ENCODE measurements at places on chromosomes 1 and 21.

GRCh38 chr21:43757601-43758000, 18.5 kb downstream of the CSTB start:
- no peak for DNase-seq

- no peak for DNase-seq
Measured at GRCh38 chr1:167110586-167110985, 16.7 kb downstream of the STYXL2 start.

- DNase-seq: no peak
Measured at GRCh38 chr1:64010316-64010715, 193.1 kb upstream of the UBE2U start.

- DNase-seq: no peak
Measured at GRCh38 chr1:235101558-235102258, 26.9 kb downstream of the TOMM20 start.

DNA sequence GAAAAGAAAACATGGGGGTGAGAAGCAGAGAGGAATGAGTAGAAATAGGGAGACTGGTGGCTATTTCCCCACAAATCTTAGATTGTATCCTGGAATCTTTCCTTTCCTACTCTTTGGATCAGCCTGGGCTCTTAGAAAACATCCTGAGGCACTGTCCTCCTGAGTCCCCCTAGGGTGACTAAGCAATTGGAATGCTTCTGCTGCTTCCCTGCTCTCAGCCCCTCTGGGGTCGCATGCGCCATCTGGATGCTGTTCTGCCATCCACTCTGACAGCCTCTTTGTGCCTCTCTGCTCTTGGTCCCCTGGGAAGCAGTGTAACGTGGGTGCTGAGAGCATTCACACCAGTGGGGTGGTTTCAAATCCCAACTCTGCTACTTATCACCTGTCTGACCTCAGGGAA, 443.0 kb downstream of the SIPA1L2 start:
- peak; percentile 60 for DNase-seq

- peak; percentile 77 for DNase-seq
Measured at GRCh38 chr1:26009796-26010447, 11.7 kb upstream of the EXTL1 start.

GRCh38 chr1:20158358-20159070, 19.4 kb downstream of the PLA2G2F start:
- no peak for DNase-seq

GRCh38 chr1:39174390-39175081, 30.0 kb upstream of the MACF1 start:
- DNase-seq: no peak

GRCh38 chr1:67532452-67533216, 102.4 kb upstream of the SERBP1 start:
- peak; percentile 88 for DNase-seq

DNA sequence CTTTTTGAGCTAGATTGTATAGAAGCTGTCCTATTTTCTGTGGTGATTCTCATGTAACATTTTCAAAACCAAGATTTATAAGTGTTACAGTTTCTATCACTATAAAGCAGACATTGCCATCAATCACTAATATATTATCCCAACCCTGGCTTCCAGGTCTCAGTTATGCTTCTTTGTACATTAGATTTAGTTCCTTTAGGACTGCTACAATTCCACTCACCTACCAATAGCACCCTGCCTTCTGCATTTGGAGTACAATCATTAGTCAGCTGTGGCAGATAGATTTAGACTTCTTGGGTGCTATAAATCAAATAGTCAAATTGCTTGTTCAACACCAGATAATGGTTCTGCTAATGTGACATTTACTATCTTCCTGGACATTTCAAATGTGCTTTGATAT, 281.6 kb downstream of the BRINP3 start:
- no peak for DNase-seq

- no peak for DNase-seq
Measured at GRCh38 chr1:78703806-78704205, 54.2 kb downstream of the IFI44 start.

DNA sequence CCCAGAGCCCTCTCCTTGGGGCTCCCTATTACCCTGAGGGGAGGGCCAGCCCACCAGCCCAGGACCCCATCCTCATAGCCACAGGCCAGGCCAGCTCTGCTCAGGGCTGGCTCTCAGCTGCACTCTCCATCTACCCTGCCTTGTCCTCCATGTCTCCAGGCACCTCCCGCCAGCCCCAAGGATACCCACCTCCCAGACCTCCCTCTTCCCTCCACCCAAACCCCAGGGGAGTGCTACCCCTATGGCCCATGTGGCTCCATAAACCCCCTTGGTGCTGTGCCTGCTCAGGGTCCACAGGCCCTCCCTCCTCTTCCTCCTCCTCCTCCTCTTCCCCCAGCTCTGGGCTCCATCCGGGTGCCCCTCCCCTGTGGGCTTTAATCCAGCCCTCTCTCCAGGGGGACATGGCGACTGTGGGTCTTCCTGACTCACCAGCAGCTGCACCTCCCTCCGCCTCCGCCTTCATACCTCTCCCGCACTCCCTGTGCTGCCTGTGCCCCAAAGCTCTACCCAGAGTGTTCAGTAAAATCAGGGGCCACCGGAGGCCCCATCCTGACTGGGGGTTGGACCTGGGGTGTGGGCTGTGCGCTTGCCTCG, 9.1 kb downstream of the YBEY start:
- peak; percentile 58 for DNase-seq

DNA sequence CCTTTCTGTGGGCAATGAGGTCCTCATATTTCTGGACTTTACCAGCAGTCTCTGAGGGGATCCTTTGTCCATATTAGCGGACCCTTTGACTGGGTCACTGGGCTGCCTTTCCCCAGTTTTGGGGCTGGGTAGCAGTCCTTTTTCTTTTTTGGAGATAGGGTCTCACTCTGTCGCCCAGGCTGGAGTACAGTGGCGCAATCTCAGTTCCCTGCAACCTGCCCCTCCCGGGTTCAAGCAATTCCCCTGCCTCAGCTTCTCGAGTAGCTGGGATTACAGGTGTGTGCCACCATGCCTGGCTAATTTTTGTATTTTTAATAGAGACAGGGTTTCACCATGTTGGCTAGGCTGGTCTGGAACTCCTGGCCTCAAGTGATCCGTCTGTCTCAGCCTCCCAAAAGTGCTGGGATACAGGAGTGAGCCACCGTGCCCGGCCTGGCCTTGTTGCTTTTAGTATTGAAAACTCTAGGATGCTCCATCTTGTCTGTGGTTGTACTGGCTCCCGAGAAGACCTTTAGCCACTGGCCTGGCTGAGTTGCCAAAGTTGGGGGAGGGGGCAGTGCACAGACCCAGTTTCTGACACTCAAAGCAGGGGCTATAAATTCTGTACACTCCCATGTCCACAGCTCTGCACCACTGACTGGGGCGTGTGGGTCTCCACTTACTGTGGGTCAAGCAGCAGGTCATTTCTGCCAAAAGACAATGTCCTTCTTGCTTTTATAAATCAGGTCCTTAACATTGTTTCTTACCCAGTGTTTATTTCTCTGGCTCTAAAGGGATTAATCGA, 33.1 kb downstream of the MAN1C1 start:
- DNase-seq: peak; percentile 32

DNA sequence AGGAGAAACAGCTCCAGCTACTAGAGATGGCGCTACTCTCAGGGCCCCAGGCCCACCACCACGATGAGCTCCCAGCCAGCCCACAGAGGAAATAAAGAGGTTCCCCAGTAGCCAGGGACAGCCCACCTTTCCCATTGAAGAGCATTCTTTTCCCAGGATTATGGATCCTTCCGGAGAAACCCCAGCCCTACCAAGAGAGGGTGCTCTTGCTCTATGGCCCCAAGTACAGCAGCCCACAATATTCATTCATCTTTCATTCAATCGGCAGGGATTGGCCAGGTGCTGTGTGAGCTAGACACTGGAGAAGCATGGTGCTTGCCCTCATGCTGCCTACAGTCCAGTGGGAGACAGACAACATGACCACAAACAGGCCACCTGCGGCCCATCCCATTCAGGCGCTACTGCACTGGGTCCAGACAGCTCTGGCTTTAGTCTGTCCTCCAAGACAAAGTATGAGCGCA, 29.9 kb downstream of the PMVK start:
- peak; percentile 39 for DNase-seq

GRCh38 chr1:12760256-12760795, 13.2 kb upstream of the PRAMEF12 start:
- DNase-seq: peak; percentile 37

- DNase-seq: no peak
Measured at GRCh38 chr1:212152308-212152693, 116.8 kb downstream of the DTL start.

- DNase-seq: no peak
Measured at GRCh38 chr1:42424201-42424600, 31.6 kb downstream of the ZMYND12 start.

DNA sequence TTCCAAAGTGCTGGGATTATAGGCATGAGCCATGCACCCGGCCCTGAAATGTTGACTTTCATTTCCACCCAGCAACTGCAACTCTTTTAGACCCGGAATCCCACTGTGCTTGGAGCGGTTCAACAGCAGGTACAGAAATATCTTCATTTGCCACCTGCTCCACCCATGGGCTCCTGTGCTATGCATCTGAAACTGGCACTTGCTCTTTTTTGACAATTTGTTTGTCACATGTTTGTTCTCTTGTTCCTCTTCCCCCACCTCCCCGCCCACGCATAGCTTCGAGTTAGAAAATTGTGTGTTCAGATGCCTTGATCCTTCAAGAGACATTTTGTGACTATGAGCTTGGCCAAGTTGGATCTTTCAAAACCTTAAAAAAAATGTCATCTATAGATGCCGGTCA, 2.4 kb upstream of the IFNLR1 start:
- no peak for DNase-seq

DNA sequence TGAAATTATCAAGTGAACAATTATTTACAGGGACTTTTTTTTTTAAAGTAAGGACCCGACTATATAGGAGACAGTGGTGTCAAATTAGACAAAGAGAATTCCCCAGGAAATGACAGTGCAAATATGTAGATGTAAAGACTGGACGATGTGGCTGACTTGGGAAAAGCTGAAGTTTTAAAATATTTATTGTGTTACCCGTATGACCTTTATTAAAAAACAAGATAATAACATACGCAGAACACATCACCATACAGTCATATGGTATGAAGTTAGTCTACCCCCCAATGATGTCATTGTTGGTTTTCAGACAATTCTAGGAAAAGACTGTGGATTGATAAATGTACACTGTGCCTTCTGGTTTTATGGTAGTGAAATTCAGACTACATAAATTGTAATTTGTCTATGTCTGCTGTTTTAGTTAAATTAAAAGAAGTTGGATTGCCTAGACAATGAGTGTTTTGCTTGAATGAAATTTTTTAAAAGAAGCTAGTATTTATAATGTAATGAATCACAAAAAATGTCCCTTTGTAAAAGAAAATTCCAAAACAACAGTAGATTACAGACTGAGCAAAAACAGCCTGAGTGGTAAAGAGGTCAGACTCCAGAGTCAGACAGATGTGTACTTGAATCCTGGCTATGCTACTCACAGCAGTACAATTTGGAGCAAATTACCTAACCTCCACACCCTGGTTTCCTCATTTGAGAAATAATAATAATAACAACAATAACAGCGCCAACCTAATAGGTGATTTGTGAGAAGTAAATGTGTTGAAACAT, 15.5 kb upstream of the PDC start:
- DNase-seq: no peak

GRCh38 chr21:46392921-46393320, 65.8 kb upstream of the DIP2A start:
- no peak for DNase-seq

DNA sequence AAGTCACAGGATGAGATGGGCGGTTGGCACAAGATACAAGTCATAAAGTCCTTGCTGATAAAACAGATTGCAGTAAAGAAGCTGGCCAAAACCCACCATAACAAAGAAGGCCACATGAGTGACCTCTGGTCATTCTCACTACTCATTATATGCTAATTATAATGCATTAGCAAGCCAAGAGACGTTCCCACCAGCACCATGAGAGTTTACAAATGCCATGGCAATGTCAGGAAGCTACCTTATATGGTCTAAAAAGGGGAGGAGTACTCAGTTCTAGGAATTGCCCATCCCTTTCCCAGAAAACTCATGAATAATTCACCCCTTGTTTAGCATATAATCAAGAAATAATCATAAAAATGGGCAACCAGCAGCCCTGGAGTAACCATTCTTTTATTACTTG, 74.9 kb upstream of the APP start:
- no peak for DNase-seq

- no peak for DNase-seq
Measured at GRCh38 chr1:3066826-3067225, 2.2 kb upstream of the PRDM16 start.

- peak; percentile 93 for DNase-seq
Measured at GRCh38 chr1:101238681-101239094, 1.9 kb downstream of the S1PR1 start.

DNA sequence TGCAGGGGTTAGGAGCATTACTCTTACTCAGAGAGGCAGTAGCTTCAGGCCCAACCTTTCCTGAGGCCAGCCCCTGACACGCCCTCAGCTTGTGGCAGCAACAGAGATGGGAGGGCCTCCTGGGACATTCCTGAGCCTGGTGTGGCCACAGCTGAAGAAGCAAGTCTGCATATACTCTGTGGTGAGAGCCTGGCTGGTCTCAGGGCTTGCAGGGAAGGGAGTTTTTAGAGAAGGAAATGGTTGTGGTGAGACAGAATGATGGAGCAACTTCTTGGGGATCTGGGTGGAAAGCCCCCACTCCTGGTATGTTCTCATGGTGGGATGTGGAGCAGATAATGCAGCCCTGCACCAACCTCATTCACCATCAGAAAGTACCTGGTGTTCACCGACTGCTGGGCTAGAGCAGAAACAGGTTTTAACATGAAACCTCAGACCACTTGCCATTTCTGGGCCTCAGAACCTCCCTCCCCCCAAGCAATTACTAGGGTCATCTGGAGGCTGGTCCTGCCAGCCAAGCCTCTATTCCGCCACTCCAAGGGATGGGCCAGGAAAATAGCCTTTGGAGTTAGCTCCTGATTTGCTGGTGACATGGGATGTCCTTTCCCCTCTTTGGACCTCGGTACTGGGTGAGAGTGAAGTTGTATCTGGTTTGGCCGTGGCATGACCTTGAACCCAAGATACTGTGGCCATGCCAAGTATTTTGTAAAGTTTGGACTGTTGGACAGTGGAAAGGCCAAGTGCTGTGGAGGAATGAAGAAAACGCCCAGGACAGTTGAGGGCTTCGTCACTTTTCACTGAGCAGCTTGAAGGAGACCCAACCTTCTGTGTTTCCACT, 28.1 kb upstream of the RNF19B start:
- peak; percentile 77 for DNase-seq

- DNase-seq: no peak
Measured at GRCh38 chr1:201555593-201555945, 16.6 kb downstream of the NAV1 start.

GRCh38 chr1:70517444-70517843, 106.4 kb downstream of the CTH start:
- DNase-seq: no peak
